ENCODE measurements at places on chromosomes 3 and 15.

GRCh38 chr3:97975466-97975865, 3.2 kb upstream of the RIOX2 start:
- DNase-seq: no peak

DNA sequence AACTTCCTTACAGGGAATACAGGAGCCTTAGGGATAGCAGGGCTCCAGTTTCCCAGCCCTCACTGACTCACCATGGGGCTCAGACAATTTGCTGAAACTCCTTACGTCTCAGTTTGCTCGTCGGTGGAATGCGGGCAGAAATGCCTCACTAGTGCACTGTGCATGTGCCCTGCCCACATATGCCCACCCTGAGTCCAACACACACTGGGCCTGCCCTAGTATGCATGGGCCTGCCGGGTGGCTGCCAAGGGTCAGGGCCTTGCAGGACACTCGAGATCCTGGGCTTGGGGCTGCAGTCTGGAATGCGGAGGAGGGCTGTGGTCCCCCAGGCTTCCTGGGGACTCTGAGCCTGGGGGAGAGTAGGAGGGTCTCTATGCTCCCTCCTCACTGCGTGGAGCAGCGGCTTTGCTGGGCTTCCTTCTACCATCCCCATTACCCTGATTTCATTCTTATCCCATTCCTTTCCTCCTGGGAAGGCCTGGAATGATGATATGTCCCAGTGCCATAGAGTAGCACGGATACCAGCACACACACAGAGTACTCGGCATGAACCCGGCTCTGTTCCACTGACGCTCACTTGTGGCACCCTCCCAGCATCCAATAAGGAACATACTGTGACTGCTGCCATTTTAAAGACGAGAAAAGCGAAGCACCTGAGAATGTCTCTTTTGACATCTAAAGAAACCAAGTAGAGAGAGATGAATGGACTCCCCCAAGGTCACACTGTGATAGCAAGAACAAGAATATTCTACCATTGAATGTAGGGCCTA, 124.2 kb downstream of the ASB7 start:
- DNase-seq: no peak

DNA sequence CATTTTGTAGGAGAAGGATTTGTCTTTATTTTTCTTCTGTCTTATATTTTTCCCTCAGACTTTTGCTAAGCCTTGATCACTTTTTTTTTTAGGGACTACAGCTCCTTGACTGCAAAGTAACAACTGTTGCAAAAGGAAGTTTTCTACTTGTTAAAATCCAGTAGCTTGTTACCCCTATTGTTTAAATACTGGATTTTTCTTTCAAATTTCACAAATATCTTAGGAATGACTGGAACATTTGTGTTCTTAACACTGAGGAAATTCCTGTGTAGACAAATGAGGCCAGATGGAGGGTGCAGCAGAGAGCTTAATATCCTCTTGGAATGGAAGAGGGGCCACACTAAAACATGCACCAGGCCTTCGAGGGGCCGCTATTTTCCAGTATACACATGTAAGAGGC, 3.2 kb upstream of the PGPEP1L start:
- no peak for DNase-seq

DNA sequence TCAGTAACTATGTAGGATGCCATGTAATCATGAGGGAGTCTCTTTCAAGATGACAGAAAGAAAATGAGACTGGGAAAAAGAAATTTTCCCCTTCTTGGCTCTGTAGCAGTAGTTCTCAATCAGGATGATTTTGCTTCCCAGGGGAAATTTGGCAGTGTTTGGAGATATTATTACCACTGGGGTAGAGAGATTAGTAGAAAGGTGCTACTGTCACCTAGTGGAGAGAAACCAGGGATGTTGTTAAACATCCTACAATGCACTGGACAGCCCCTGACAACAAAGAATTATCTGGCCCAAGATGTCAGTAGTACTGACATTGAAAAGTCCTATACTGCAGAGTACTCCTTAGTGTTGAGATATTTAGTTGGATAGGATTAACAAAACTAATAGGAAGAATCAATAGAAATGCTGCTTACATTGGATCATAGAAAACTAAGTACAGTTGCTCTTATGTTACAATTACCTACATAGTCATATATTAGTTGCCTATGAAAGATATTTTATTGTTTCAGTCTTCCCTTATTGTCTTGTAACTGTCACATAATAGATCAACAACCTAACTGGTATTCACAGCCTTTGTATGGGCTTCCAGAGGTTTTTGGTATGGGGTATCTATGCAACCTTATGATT, 433.3 kb downstream of the RAP2B start:
- no peak for DNase-seq

- no peak for DNase-seq
Observed at GRCh38 chr3:61157414-61157813, 93.8 kb downstream of the FHIT start.

DNA sequence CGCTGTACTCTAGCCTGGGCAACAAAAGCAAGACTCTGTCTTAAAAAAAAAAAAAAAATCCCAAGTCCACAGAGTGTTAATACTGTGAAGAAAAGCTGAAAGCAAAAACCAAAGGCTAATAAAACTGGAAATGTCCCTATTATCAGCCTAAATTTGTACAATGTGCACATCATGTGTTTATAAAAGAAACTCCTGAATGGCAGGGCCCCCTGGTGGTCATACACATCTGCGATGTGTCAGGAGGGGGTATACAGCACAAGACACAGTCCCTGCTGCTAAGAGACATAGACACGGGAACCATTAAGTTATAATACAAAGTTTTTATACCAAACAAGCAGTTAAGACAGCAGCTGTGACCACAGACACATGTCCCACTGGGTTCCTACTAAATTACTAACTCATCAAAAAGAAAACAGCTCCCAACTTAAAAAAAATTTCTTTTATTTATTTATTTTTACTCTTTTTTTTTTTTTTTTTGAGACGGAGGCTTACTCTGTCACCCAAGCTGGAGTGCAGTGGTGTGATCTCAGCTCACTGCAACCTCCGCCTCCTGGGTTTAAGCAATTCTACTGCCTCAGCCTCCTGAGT, 31.0 kb downstream of the IDH2 start:
- DNase-seq: peak; percentile 60

GRCh38 chr3:72458375-72458774, 389.9 kb downstream of the SHQ1 start:
- DNase-seq: no peak

- no peak for DNase-seq
Observed at GRCh38 chr15:67373971-67374370, 119.4 kb downstream of the IQCH start.

GRCh38 chr15:101066501-101067408, 147.6 kb downstream of the LRRK1 start:
- no peak for DNase-seq

GRCh38 chr3:107211608-107212007, 165.6 kb upstream of the CCDC54 start:
- DNase-seq: no peak

- DNase-seq: no peak
Observed at GRCh38 chr3:9088441-9089353, 125.4 kb upstream of the RAD18 start.

DNA sequence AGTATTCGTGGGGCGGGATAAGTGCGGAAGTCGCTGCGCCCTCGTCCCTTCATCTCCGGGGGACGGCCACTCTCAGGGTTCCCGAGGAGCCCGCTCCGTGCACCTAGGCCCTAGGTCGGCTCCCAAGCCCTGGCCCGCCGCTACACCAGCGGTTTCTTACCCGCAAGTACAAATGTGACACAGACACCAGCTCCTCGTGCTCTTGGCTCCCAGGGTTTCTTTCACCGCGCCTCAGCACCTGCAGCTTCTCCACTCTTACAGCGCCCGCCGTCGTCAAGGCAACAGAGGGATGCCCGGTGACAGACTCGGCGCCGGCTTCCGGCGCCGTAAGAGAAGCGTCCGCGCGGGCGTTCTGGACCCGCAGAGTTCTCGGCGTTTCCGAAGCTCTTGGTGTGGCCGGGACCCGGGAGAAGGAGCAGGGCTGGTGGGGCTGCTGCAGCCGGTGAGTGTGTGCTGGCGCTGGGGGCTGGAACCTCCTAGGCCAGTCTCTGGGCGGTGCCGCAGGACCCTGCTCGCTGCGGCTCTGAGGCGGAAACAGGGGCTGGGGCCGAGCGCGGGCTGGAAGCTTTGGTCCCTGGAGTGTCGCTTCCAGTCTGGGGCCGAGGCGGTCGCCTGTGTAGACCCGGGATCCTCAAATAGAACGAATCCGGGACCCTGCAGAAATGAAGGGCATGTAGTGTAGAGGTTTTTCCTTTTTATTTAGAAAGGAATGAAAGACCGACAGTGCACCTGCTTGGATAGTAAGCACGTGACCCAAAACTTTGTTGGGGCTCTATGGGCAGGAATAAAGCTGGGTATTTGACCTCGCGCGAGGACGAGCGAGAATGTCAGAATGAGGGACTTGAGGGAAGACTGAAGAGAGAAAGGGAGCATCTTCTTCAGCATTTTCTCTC, 155.4 kb upstream of the GOLGA6L4 start:
- peak; percentile 32 for DNase-seq

- no peak for DNase-seq
Observed at GRCh38 chr15:60006203-60006862, 2.2 kb downstream of the FOXB1 start.

- no peak for DNase-seq
Observed at GRCh38 chr3:142356818-142357217, 91.0 kb downstream of the XRN1 start.

DNA sequence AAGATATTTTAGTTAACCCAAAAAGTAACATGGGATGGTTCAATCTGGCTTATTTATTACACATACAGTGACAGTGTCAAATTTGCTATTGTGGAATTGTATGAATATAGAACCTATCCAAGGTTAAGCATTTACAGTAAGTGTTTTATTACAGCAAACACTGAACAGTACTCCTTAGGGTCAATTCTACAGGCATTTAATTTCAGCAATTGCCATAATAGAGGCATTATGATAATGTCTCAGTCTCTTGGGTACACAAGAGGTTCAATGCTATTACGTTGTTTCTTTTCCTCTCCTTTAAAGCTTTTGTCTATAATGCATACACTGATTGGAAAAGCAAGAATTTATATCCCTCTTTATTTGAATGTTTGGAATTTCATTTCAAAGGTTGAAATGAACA, 275.7 kb upstream of the NAALADL2 start:
- no peak for DNase-seq

DNA sequence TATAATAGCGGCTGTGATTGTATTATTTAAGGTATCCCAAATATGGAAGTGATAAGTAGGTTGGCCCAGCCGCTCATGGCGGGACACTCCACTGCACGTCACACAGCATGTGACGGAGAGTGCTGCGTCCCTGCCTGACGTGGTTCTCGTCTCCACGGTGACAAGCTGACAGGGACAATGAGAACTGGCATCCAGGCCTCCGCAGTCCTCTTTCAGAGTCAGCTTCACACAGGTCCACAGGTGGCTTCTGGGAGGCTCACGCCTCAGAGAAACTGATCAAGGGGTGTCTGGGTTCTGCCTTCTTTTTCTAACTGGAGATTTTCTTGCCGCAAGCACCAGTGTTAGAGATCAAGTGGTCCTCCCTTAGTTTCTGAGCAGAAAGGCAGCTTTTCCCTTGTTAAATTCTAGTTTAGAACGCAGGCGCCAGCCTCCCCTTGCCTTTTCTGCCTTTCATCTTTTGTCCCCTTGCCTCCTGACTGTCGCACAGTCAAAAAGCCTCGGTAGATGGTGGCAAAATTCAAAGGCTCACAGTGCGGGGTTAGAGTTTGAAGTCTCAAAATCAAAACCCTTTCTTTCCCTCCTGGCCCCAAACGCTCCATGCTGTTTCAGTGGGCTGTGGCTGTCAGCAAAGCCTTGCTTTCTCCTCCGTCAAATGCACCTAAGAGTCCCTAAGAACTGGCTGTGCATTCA, 120.9 kb downstream of the ATP10A start:
- no peak for DNase-seq

GRCh38 chr3:16239086-16239770, 25.5 kb downstream of the DPH3 start:
- no peak for DNase-seq

GRCh38 chr15:55475842-55476241, 32.2 kb downstream of the DNAAF4 start:
- no peak for DNase-seq

- no peak for DNase-seq
Observed at GRCh38 chr15:72852273-72852672, 68.7 kb upstream of the ADPGK start.

DNA sequence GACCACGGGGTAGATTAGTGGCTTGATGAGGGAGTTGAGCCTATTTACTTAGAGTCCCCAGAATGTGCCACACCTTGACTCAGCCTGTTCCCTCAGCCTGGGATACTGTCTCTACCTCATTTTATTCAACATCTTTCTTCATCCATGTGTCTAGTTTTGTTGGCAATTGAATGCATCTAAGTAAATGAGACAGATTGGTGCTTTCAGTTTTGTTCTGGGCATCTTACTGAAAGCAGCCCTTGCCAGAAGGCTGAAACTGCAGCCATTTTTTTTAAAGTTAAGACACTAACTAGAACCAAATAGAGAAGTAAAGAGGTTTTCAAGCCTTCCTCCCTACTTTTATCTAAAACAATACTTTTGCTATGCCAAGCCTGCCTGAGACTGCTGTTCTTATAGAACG, 246.8 kb downstream of the SLCO3A1 start:
- DNase-seq: no peak

DNA sequence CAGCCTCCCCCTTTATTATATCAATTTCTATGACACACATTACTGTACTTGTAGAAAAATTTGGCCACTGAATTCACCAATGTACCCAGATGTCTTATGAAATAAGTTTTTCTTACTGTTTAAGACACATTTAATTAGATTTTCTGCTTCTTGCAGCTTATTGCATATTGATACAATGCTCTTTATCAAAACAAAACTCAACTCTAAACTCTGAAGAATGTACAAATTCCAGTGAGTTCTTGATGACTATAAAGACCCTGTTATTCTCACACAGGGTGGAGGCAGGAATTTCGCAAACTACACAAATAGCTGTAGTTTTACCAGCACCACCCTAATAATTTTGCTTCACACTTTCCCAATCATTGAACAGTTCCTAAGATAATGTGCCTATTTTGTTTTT, 22.0 kb downstream of the CMTM6 start:
- DNase-seq: no peak

- DNase-seq: no peak
Observed at GRCh38 chr3:165644331-165644730, 192.9 kb downstream of the BCHE start.

DNA sequence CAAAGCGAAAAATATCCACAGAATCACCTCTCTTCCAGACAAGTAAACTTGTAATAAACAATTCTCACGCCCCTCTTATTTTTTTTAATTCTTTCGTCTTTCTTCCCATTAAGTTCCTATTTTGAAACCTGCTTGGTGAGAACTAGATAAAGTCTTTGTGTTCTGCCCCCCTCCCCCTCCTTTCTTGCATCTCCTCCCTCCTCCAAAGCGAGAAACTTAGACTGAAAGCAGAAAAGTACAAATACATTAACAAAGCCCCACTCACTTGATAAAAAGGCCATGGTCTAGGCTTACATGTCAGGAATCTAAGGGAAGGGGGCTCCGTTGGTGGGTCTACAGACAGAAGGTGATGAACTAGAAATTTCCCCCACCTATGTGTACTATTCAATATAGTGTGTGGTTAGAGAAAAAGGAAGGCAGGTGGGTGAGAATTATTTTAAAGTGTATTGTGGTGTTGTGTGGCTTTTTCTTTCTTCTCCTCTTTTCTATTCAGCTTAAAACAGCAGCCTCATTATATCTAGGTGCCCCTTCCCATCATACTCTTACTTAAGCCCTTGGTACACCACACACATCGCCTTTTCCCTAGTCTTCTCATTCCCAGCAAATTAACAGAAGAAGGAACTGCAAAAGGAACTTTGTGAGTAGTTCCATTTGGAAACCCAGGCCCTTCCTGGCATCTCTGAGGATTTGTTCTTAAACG, 215.3 kb downstream of the MEIS2 start:
- no peak for DNase-seq

GRCh38 chr3:32865383-32865782, 47.6 kb downstream of the TRIM71 start:
- DNase-seq: no peak
